Activated CD4-positive, alpha-beta T cell treated with anti-CD3 and anti-CD28 coated beads for 24 hours (primary cell): ENCODE measurements at places on chromosomes 2 and 18.

DNA sequence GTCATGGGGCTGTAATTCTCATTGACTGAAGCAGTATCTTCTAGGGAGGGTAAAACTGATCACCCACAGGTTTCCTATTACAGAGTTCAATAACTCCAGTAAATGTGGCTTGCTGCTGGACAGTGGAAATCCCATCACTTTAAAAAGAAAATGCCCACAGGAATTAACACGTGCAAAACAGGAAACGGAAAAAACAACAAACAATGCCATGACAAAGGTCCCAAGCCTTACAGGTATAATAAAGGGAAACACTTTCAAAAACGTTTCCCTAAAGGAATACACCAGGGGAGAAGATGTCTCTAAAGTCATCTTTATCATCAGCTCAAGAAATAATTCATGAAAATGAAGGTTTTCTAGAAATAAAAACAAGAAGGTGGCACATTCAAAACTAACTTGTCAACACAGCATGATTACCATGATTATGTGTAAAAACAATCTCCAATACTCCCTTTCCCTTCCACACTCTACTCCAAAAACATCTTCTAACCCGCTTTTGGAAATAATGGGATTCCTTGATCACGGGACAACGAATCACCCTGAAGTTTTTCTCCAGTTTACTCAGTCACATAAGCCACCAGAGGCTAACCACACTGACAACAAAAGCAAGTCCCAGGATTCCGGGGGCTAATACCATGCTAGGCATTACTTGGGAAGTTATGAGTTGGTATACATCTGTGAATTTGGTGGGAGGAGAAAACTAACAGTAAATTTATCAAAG, 167.9 kb downstream of the TCF4 start:
- DNase-seq, result no peak

DNA sequence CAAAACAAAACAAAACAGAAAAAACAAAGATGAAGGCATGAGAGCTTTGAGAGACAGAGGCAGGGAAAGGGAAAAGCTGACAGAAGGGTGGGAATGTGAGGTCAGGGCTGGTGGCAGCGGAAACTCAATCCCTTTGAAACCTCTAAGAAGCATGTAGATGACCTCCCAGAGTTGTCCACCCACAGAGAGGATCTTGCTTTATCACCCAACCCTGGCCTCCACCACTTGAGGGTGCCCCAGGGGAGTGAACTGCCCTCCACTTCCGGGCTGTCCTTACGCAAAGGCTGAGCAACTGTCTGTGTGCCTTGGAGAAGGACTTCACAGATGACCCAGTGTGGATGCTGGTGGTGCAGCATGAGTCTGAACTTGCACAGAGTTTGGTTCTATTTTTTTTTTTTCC, 26.7 kb downstream of the PDCL3 start:
- no peak for DNase-seq

DNA sequence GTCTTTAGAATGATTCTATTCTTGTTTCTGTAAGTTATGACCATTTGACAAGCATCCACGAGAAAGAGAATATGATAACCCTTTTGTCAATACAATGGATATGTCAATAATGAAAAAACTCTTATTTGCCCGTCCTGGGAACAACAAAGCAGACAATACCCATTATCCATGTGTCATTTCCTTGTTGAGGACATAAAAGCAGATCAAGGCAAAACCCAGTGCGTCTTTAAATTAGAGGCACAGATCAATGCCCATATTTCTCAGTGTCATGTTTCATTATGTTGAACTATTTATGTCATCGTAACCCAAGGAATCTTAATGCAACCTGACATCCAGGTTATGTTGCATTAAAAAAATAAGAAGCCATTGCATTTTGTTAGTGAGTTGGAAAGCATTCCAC, 365.0 kb upstream of the CELF4 start:
- DNase-seq, result no peak

GRCh38 chr2:135132314-135132713, 80.2 kb downstream of the RAB3GAP1 start:
- DNase-seq, result no peak

DNA sequence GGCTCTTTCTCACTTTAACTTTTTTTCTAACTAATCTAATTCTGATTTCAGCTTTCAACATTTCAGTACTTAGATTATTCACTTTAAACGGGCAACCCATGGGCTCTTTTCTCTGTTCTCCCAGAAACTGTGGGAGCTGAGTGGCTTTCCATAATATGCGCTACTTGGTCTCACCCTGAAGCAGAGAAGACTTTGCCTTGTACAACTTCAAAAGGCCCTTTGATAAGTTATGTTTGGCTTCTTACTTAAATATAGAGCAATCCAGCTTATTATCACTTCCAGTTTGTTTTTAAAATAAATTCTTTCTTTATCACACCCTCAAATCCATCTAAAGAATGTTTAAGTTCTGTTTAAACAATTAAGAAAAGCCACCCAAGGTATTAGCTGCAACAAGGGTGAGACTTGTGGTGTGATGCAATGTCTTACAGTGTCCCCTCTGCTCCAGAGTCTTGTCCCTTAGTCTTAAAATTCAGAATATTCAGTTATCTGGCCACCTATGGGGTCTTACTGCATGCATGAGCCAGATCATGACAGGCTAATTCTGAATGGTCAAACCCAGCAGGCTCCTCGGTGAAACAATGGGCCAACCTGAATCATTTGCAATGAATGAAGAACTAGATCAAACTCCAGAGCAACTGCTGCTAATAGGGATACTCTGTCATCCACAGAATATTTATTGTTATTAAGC, 38.8 kb downstream of the GCG start:
- no peak for DNase-seq
